ENCODE measurements at places on chromosomes 4 and X. TPM values are rescaled to one million over a fixed set of nuclear protein-coding genes. Genes with fewer than 3 reads are reported as not detected.

Gene SLC38A5
- total RNA-seq = 59.6 TPM

Gene SOX3
- total RNA-seq = not detected

Gene ZFX
- 38.3 TPM for total RNA-seq

Gene TEX13D
- total RNA-seq = not detected

Gene CYSLTR1
- not detected for total RNA-seq

Gene STK26
- 11.7 TPM for total RNA-seq

Gene SSX4B
- total RNA-seq = not detected

Gene CUL4B
- 55.5 TPM for total RNA-seq

Gene PLAC8
- total RNA-seq = 0.28 TPM

Gene PRSS12
- 14.6 TPM for total RNA-seq

Gene NSD2
- total RNA-seq = 97.2 TPM

Gene CSAG2
- total RNA-seq = not detected

Gene RTL3
- 0.19 TPM for total RNA-seq

Gene WWC2
- 22.8 TPM for total RNA-seq

Gene PRMT9
- total RNA-seq = 13.0 TPM

Gene NCAPG
- 63.6 TPM for total RNA-seq

Gene GCNA
- total RNA-seq = 3.4 TPM

Gene SCML2
- 0.56 TPM for total RNA-seq

Gene GPR34
- not detected for total RNA-seq

Gene MAMLD1
- 0.56 TPM for total RNA-seq

Gene MAGEB10
- total RNA-seq = not detected

Gene ALAS2
- total RNA-seq = not detected

Gene ZNF81
- total RNA-seq = 9.9 TPM

Gene NALF2
- under 0.01 TPM for total RNA-seq

Gene RGN
- 2.8 TPM for total RNA-seq

Gene ANXA3
- total RNA-seq = 3.6 TPM

Gene FAM200B
- 42.0 TPM for total RNA-seq
